ENCODE measurements at places on chromosomes 5 and 9. TPM values are rescaled to one million over a fixed set of nuclear protein-coding genes. Genes with fewer than 3 reads are reported as not detected.

Gene TLX3
- 0.05 TPM for polyA plus RNA-seq

Gene DAB2
- 28.1 TPM for polyA plus RNA-seq

Gene LEAP2
- 4.4 TPM for polyA plus RNA-seq

Gene OGN
- polyA plus RNA-seq = 3.4 TPM

Gene MCTP1
- polyA plus RNA-seq = 5.9 TPM

- DNase-seq = peak; percentile 69
- no peaks in the 10 kb centered on the region for H3K36me3 ChIP-seq
- H3K4me1 ChIP-seq = peaks cover 4% of the 10 kb centered on the region
- no peak overlapping the region for H3K27ac ChIP-seq
These were observed 27.7 kb upstream of the SCGB3A1 start for GRCh38 chr5:180618829-180619562.

- H3K4me3 ChIP-seq = no peak overlapping the region
- no peak for DNase-seq
- no peaks in the 10 kb centered on the region for H3K27me3 ChIP-seq
- no peaks in the 10 kb centered on the region for H3K4me1 ChIP-seq
- no peaks in the 10 kb centered on the region for H3K36me3 ChIP-seq
These were observed 14.7 kb upstream of the LARP1 start for GRCh38 chr5:154740483-154740882.

- no peak for DNase-seq
- H3K4me3 ChIP-seq = no peak overlapping the region
- H3K4me1 ChIP-seq = no peaks in the 10 kb centered on the region
- H3K36me3 ChIP-seq = no peaks in the 10 kb centered on the region
- no peaks in the 10 kb centered on the region for H3K27me3 ChIP-seq
- H3K27ac ChIP-seq = no peak overlapping the region
These were observed 20.4 kb downstream of the FBXO10 start for GRCh38 chr9:37555786-37556185.

GRCh38 chr5:169011009-169011408, 289.9 kb downstream of the SLIT3 start:
- H3K27ac ChIP-seq = no peak overlapping the region
- H3K4me3 ChIP-seq = no peak overlapping the region
- no peak for DNase-seq
- H3K4me1 ChIP-seq = no peaks in the 10 kb centered on the region

GRCh38 chr5:78369680-78370079, 9.3 kb downstream of the SCAMP1 start:
- no peak overlapping the region for H3K27ac ChIP-seq
- no peak for DNase-seq
- no peaks in the 10 kb centered on the region for H3K36me3 ChIP-seq
- no peaks in the 10 kb centered on the region for H3K27me3 ChIP-seq
- no peak overlapping the region for H3K4me3 ChIP-seq
- H3K4me1 ChIP-seq = no peaks in the 10 kb centered on the region

GRCh38 chr5:1392801-1393565, 48.1 kb upstream of the CLPTM1L start:
- no peak for DNase-seq
- H3K36me3 ChIP-seq = no peaks in the 10 kb centered on the region
- no peak overlapping the region for H3K27ac ChIP-seq
- H3K4me1 ChIP-seq = no peaks in the 10 kb centered on the region

DNA sequence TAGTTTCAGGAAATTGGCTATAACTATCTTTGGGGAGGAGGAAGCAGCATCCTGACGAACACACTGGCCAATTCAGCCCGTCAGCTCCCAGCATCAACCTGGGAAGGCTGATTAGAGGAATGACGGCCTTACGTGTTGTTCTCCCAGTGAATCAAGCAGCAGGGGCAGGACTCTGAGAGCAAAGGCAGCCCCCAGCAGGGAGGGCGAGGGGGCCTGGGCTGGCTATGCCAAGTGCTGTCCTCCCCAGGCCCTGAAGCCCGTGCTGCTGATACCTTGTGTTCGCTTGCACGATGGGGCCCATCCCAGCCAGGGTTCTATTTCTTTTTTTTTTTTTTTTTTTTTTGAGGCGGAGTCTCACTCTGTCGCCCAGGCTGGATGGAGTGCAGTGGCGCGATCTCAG, 254.1 kb downstream of the FSTL4 start:
- H3K27me3 ChIP-seq = peaks cover 12% of the 10 kb centered on the region
- no peaks in the 10 kb centered on the region for H3K36me3 ChIP-seq
- DNase-seq = no peak
- H3K4me1 ChIP-seq = peaks cover 50% of the 10 kb centered on the region
- H3K27ac ChIP-seq = no peak overlapping the region

DNA sequence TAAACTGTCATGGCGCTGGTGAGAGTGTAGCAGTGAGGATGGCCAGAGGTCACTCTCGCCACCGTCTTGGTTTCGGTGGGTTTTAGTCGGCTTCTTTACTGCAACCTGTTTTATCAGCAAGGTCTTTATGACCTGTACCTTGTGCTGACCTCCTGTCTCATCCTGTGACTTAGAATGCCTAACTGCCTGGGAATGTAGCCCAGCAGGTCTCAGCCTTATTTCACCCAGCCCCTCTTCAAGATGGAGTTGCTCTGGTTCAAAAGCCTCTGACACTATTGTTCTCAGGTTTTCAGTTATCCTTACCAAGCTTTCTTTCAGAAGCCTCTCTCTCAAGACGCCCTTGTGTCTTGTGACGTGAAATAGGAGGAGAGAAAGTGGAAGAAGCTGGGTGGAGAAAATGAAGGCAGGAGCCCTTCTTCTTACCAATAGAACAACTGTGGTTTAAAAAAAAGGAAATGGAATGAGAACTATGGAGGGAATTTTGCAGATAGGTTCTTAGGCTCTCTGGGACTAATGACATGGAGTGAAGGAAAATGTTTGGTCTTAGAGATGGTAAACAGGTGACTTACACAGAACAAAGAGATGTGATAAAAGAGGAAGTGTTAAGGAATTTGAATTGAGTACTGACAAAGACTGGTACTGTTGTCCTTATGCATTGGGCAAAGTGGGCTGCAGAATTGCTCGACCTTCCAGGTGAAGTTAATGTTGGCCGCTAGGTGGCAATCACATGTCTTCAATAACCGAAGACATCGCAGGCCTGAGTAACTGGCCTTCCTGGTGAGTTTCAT, 133.3 kb upstream of the RAI14 start:
- no peak overlapping the region for H3K4me3 ChIP-seq
- no peak overlapping the region for H3K27ac ChIP-seq
- H3K36me3 ChIP-seq = no peaks in the 10 kb centered on the region
- no peaks in the 10 kb centered on the region for H3K27me3 ChIP-seq
- H3K4me1 ChIP-seq = no peaks in the 10 kb centered on the region
- peak; percentile 59 for DNase-seq

DNA sequence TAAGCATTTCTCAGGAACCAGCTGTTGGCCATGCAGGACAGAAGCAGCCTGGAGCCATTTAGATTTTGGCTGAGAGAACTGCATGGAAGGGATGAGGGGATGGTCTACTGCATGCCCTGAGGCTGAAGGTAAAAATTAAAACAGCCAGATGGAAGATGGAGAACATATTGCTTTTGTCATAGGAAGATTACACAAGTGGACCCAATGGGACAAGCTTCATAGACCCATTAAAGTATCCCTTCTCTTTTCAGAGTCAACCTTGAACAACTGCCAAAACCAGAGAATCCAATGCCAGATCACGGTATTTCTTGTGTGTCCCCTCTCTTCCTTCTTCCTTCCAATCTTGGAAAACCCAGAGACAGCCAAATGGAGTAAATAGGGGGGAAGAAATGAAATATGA, 253.4 kb downstream of the NR2F1-AS1 start:
- H3K36me3 ChIP-seq = no peaks in the 10 kb centered on the region
- DNase-seq = no peak
- no peak overlapping the region for H3K27ac ChIP-seq
- no peak overlapping the region for H3K4me3 ChIP-seq

DNA sequence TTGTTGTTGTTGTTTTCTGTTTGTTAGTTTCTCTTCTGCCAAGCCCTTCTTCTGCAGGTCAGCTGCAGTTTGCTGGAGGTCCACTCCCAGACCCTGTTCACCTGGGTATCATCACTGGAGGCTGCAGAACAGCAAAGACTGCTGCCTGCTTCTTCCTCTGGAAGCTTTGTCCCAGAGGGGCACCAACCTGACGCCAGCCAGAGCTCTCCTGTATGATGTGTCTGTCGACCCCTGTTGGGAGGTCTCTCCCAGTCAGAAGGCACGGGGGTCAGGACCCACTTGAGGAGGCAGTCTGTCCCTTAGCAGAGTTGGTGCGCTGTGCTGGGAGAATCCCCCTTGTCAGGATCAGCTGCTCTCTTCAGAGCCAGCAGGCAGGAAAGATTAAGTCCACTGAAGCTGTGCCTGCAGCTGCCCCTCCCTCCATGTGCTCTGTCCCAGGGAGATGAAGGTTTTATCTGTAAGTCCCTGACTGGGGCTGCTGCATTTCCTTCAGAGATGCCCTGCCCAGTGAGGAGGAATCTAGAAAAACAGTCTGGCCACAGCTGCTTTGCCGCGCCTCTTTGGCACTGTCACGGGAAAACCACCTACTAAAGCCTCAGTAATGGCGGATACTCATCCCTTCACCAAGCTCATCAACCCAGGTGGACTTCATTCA, 299.2 kb downstream of the EDIL3 start:
- DNase-seq = no peak
- no peaks in the 10 kb centered on the region for H3K27me3 ChIP-seq
- H3K36me3 ChIP-seq = no peaks in the 10 kb centered on the region
- H3K4me1 ChIP-seq = no peaks in the 10 kb centered on the region

GRCh38 chr5:135140446-135141204, 106.6 kb upstream of the PITX1 start:
- no peak overlapping the region for H3K4me3 ChIP-seq
- no peak overlapping the region for H3K27ac ChIP-seq
- peaks cover 19% of the 10 kb centered on the region for H3K27me3 ChIP-seq
- H3K36me3 ChIP-seq = no peaks in the 10 kb centered on the region
- no peaks in the 10 kb centered on the region for H3K4me1 ChIP-seq

- H3K36me3 ChIP-seq = no peaks in the 10 kb centered on the region
- no peak overlapping the region for H3K27ac ChIP-seq
- no peaks in the 10 kb centered on the region for H3K27me3 ChIP-seq
- DNase-seq = no peak
- no peaks in the 10 kb centered on the region for H3K4me1 ChIP-seq
- H3K4me3 ChIP-seq = no peak overlapping the region
These were observed 60.1 kb downstream of the VCAN start for GRCh38 chr5:83531661-83532060.

DNA sequence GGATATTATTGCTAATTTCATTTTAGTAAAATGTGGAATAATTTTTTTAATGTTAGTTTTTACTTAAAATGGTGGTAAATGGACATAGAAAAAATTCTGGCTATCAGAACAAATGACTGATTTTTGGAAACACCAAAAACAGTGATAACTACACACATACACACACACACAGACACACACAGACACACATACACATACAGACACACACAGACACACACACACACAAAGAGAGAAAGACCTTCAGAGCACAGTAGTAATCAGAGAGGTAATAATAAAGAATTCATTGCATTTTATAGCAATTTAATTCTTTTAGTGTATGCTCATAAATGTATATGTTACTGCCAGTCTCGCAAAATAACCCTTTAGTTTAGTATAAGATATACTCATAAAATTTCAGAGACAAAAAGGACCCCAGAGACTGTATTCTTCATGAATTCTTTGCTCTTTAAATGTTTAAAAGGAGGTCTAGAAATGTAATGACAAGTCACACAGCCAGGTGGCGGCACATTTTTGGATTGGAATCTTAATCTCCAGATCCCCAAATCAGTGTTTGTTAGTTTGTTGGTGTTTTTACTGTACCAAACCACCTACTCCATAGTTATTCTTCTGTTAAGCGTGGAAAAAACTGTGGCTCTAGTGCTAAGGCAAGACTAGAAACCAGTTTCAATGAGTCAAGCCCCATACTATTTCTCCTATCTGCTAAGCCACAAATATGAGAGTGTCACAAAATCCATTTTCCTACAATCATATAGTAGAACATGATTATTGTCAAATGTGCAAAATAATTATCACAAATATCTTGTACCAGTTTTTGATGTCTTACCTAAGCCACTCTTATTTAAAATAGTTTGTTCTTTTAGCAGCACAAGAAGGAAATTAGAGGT, 109.9 kb downstream of the EDIL3 start:
- DNase-seq = no peak
- H3K27ac ChIP-seq = no peak overlapping the region
- H3K36me3 ChIP-seq = no peaks in the 10 kb centered on the region
- H3K4me3 ChIP-seq = no peak overlapping the region
- no peaks in the 10 kb centered on the region for H3K4me1 ChIP-seq

DNA sequence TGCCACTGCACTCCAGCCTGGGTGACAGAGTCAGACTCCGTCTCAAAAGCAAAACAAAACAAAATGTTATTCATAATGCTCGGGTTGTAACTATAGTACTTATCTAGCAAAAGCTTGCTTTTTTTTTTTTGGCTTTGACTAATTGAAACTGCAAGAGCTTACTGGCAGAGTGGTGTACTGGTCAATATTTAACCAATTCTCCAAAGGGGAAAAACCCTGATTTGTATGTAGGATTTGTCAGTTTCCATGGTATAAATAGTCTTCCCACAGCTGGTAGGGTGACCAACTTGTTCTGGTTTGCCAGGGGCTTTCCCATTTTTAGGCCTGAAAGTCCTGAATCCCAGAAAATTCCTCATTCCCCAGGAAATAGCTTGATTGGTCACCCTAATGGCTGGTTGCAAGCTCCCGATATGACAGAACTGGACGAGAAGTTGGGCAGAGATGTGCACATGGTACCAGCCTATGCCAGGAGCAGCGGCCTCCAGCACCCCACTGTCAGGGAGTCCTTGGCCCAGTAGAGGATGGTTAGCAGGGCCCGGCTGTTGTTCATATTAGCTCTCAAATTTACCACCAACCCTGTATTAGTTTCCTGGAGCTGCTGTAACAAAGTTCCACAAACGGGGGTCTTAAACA, 58.0 kb downstream of the FXN start:
- no peak for DNase-seq
- H3K27ac ChIP-seq = no peak overlapping the region
- H3K4me3 ChIP-seq = no peak overlapping the region
- H3K27me3 ChIP-seq = no peaks in the 10 kb centered on the region
